ENCODE measurements at places on chromosomes 3 and 15. TPM values are rescaled to one million over a fixed set of nuclear protein-coding genes. Genes with fewer than 3 reads are reported as not detected.
A peak's percentile ranks its signal among the peaks of the same experiment; 100 is the strongest.

Gene LSG1
- total RNA-seq, result 15.1 TPM

Gene SLC28A2
- not detected for total RNA-seq

Gene ACKR2
- 2.0 TPM for total RNA-seq

Gene HGD
- not detected for total RNA-seq

Gene TMED3
- 24.6 TPM for total RNA-seq

Gene ZBBX
- total RNA-seq, result 0.42 TPM

Gene CP
- total RNA-seq, result 2.8 TPM

Gene CCR8
- total RNA-seq, result not detected

Gene OR5K2
- not detected for total RNA-seq

GRCh38 chr3:169662132-169662842, 1.2 kb downstream of the MECOM start:
- peak; percentile 72 for DNase-seq

DNA sequence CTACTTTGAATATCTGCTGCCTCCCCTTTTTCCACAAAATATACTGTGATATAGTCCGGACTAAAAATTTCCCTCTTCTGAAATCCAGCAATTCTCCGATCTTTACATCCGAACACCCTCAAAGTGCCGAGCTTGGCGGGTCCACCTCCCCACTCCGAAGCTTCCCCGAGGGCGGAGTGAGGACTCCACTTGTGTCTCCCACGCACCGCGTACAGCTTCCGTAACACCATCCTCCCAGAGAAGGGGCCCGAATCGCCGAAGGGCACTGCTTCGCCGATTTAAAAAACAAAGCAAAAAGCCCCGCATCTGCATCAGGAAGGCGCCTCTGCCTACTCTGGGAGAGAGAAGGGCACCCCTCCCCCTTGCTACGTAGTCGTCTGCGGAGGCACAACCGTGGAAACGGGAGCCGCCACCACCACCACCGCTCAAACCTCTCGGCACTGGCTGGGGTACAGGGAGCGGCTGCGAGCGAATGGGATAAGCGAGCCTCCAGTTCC, 551 bp downstream of the NCBP2 start:
- peak; percentile 55 for DNase-seq

- DNase-seq, result no peak
Observed at GRCh38 chr15:74506515-74506840, 34.5 kb upstream of the ARID3B start.

- DNase-seq, result no peak
Observed at GRCh38 chr3:130968221-130968620, 58.4 kb downstream of the ASTE1 start.

DNA sequence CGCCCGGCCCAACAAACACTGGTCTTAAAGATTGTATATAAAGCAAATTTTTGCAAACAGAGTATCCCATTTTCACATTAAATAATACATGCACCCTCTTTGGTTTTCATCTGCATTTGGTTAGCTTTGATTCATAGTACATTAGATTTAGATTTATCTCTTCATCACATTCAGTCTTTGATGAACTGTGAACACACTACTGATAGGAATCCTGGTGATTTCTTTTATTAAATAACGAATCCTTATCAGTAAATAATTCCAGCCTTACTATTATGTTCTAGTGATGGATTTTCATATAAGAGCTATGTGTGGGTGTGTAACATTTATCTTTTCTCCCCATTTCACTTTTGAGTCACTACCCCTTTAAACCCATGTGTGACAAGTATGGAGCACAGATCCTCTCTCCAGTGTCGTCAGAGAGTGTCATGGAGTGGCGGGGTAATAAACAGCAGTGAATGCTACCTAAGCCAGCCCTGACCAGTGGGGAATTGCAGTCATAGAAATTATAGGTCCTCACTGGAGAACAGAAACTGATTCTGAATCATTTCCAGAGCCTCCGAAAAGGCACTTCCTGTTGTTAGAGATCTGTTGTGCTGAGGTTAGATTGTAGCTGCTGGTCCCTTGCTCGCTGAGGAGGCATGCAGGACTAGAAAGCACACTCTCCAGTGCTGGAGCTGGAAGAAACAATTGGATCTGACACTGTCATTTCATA, 22.0 kb downstream of the SLC7A14 start:
- no peak for DNase-seq

GRCh38 chr3:152061296-152061695, 187.9 kb downstream of the SUCNR1 start:
- no peak for DNase-seq

DNA sequence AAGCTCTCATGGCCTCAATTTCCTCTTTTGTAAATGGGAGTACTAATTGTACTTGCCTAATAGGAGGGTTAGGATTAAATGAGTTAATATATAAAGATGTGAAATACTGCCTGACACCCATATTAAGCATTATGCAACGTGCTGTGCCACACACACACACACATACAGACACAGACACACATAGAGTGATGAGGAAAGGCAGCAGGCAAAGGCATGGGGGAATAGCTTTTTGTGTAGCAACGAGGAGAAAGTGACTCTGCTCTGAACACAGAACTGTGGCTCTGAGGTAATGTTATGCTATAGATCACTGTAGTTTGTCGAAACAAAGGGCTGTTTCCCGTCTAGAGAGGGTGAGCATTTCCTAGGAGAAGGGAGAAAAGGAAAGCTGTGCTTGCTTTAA, 233.3 kb upstream of the SLCO3A1 start:
- no peak for DNase-seq

- DNase-seq, result peak; percentile 40
Observed at GRCh38 chr3:107241217-107241616, 136.0 kb upstream of the CCDC54 start.

DNA sequence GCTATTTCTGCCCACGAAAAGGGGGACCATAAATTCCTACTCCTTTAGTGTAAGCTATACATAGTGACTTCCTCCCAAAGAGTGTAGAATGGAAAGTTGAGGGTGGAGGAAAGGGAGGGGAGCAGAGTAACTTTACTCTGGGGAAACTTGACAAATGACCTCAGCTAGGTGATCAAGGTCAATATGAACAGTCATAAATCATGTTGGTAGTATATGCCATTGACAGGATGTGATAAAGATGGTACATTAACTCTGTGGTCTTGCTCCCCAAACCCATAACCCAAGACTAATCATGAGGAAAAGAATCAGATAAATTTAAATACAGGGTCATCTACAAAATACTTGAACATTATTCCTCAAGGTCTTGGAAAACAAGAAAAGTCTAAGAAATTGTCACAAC, 18.6 kb downstream of the SETMAR start:
- no peak for DNase-seq

DNA sequence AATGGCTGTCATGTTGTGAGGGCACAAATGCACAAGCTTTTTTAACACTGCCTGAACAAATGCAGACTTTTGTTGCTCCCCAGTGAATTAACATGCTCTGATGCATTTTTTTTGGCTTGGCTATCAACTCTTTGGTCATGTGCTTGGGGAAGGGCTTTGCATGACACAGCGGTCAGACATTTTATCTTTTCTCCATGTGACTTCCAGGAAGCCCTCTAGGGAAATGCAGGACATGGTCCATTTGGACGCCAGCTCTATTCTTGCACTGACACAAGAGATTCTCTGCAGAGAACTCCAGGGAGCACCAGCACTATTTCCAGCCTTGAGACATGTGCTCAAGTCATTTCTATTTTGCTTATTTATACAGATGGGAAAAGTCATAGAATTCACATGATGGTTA, 46.2 kb downstream of the NEK11 start:
- no peak for DNase-seq
